ENCODE measurements at places on chromosomes 16 and 17.
A peak's percentile ranks its signal among the peaks of the same experiment; 100 is the strongest.

GRCh38 chr16:66701516-66701915, 5.0 kb upstream of the CMTM4 start:
- DNase-seq, result no peak

DNA sequence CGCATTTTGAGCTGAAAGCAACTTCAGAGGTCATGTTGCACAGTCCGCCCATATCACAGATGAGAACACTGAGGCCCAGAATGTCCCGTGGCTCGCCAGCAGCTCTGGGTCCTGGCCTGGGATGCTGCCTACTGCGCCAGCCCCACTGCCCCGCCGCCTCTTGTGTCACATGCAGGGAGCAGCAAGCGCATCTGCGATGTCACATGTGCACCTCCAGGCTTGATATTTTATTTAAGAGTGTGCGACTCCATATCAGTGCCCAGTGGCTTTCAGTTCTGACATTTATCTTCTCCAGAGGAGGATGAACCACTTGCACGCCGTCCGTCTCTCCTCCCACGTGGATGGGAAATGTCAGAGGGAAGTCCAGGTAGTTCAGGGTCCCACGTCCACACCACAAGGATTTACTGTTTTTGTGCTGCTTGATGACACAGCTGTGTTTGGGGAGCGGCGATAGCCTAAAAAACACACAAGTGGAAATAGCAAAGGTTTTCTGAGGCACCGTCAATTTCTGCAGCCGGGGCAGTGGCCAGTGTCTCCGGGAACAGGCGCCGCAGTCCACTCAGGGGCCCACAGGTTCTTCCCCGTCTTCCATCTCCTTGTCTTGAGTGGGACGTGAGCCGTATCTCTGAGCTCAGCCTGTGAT, 7.0 kb upstream of the RBFOX3 start:
- DNase-seq, result peak; percentile 3

DNA sequence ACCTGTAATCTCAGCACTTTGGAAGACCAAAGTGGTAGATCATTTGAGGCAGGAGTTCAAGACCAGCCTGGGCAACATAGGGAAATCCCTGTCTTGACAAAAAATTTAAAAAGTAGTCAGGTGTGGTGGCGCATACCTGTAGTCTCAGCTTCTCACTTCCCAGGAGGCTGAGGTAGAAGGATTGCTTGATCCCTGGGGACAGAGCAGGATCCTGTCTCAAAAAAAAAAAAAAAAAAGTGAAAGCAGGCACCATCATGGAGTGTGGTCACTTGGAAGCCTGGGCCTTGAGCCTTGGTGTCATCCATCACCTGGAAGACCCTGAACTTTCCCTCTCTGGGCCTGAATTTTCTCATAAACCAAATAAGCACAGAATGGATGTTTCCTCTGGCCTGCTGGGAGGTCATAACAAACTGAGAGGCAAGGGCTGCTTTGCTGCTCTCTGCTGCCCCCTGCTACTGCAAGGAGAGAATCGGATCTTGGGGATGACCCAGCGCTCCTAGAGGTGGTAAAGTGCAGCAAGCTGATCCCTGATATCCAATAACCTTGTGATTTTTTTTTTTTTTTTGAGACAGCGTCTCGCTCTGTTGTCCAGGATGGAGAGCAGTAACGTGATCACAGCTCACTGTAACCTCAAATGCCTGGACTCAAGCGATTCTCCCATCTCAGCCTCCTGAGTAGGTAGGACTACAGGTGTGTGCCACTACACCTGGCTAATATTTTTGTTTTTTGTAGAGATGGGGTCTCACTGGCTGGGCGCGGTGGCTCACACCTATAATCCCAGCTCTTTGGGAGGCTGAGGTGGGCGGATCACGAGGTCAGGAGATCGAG, 75.9 kb upstream of the RNU2-1 start:
- DNase-seq, result no peak

GRCh38 chr16:3623642-3624041, 12.2 kb upstream of the SLX4 start:
- no peak for DNase-seq

GRCh38 chr17:69967910-69968411, 107.1 kb upstream of the KCNJ16 start:
- DNase-seq, result no peak

GRCh38 chr17:68054296-68054900, 18.9 kb downstream of the KPNA2 start:
- no peak for DNase-seq

DNA sequence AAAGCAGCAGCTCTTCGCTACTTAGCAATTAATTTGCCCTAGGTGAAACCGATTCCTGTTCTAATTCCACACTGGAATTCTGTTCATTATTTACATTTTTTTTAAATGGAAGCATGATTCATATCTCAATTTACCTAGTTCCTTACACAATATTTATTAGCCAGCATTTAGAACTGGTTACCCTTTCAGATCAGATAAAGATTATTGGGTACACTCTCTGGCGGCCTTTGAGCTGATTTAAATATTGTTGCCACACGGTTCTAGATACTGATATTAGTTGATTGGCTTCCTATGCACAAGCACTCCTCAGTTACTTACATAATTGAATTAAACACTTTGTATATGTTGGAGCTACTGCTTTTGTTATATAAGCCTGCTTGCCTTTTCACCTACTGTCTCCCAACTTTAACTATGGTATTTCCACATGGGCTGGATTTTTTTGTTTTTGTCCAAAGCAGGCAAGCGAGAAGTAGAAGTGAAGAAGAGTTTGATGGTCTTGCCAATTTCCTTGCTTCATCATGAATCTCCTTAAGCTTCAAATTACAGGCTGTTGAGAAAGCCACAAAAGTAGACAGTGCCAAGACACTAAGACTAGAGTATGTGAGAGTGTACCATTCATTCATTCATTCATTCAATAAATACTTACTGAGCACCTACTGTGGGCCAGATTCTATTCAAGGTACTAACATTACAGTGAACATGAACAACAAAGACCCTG, 3.9 kb upstream of the ALDH3A2 start:
- DNase-seq, result no peak

DNA sequence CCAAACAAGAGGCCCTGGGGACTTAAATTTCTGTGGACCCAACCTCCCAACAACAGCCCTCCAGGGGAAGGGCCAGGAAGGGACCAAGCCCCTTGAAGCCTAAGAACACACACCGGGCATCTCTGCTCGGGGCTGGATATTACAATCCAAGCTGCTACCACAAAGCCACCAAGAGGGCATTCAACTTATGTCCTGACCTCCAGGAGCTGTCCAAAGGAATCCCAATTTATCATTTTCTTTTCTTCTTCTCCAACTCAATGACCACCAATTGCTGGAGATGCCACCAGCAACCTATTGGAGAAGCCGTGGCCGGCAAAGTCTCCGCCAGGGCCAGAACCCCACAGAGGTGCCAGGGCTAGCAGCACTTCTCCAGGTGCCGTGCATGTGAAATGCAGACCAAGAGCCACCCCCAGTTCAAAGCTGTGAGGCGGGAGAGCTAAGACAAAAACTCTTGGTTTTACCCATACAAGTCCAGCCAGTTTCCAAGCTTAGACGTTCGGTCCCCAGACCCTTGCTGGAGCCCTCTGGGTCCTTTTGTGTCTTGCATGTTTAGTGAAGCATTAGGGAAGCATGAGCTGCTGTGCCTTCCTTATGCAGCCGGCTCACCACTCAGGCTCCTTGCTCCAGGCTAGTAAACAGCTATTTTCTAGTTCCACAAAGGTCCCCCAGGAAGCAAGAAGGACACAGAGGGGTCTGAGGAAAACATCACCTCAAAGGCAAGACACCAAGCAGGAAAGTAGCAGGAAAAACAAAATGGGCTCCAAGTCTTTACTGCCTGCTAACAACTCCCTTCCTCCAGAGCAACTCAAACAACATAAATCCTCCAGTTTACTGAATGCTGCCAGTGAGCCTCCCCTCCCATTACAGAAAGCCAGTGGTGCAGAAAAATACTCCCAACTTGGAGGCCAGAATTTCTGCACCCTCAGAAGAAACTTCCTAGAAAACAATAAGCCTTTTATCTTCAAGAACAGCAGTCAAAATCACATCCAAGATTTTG, 3.2 kb downstream of the PITPNA start:
- DNase-seq, result no peak

- no peak for DNase-seq
Observed at GRCh38 chr16:84058664-84059063, 16.1 kb upstream of the SLC38A8 start.

DNA sequence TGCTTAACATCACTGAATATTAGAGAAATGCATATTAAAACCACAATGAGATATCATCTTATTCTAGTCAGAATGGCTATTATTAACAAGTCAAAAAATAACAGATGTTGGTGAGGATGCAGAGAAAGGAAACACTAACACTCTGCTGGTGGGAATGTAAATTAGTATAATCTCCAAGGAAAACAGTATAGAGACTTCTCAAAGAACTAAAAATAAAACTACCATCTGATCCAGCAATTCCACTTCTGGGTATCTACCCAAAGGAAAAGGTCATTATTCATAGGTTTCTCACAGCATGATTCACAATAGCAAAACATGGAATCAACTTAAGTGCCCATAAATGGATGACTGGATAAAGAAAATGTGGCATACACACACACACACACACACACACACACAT, 166.4 kb downstream of the CEP112 start:
- no peak for DNase-seq
